Jurkat, Clone E6-1 (cell line): ENCODE measurements at places on chromosomes 3 and 15.

DNA sequence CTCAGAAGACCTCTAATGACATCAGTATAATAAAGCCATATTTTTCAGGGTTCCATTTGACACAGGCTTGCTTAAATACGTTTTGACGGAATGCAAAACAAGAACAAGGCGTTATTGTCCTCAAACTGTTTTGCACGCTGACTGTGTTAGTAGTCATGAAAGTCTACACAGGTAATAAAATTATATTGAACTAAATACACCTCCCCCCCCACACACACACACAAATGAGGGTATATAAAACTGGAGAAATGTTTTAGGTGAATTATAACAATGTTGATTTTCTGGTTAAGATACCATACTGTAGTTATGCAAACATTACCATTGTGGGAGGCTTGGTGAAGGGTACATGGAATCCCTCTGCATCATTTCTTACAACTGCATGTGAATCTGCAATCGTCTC, 257.1 kb upstream of the ARRDC4 start:
- DNase-seq: no peak

GRCh38 chr15:69760890-69761568, 308.4 kb downstream of the RPLP1 start:
- DNase-seq: peak; percentile 81

DNA sequence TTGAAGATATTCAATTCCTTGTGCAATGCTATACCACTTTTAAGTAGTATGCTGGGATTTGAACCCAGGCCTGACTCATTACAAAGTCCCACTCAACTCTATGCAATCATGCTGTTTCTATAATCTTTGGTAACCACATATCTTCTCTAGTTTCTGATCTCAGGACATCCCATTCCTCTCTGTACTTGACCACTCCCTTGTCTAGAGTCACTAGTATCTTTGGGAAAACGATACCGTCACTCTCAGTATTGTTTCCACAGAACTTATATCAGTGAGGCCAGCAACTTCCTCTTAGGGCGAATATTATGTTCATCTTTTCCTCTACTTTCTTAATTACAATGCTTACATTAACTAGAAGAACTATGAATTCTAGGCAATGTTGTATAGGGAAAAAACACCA, 137.3 kb upstream of the TSPAN3 start:
- no peak for DNase-seq

DNA sequence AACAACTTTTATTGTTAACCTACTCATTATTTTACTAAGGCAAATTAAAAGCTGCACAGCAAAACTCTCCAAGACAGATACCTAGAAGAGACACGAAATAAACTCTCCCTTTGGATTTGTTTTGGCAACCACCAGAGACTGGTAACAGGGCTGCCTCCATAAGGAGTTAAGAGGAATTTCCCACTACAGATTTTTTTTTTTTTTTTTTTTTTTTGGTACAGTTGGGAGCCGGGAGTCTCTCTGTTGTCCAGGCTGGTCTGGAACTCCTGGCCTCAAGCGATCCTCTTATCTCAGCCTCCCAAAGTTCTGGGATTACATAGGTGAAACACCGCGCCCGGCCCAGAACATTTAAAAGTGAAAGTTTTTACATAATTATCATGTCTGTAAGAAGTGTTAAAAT, 73.6 kb upstream of the VGLL4 start:
- DNase-seq: no peak

- no peak for DNase-seq
Observed at GRCh38 chr3:82386647-82387046, 625.2 kb upstream of the GBE1 start.

- no peak for DNase-seq
Observed at GRCh38 chr15:100772892-100773520, 106.6 kb upstream of the ALDH1A3 start.

DNA sequence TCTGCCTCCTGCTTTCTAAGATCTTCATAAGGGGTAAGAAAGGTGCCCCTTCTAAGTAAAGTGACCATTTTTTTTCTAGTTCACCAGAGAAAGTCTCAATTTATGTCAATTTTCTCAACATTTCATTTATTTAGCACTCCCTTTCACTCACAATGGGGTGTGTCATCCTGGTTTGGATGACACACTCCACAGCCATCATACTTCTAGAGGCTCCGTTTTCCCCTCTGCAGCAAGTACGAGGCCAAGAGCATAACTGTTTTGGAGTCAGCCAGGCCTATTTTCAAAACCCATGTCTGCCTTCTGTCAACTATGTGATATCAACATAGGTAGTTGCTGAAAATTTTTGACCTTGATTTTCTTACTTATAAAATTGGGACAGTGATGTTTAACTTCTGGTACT, 703.2 kb downstream of the NLGN1 start:
- no peak for DNase-seq

- no peak for DNase-seq
Observed at GRCh38 chr3:83625261-83625660, 1333.5 kb upstream of the CADM2 start.

DNA sequence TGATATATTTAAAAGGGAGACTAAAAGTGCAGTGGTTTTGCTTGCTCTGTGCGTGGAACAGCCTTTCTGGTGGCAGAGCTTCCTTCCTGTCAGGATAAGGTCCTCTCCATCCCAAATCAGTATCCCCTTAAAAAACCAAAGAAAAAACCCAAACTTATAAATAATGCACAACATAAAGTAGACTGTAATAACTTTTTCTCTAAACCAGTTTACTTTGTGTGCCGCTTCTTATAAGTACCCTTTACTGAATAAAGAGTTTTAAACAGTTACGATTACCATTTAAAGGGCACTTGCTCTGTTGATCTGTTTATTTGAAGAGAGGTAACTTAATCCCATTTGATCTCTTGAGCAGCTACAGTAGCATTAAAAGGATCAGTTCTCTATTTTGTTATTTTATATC, 2.5 kb downstream of the PIK3CA start:
- DNase-seq: no peak

DNA sequence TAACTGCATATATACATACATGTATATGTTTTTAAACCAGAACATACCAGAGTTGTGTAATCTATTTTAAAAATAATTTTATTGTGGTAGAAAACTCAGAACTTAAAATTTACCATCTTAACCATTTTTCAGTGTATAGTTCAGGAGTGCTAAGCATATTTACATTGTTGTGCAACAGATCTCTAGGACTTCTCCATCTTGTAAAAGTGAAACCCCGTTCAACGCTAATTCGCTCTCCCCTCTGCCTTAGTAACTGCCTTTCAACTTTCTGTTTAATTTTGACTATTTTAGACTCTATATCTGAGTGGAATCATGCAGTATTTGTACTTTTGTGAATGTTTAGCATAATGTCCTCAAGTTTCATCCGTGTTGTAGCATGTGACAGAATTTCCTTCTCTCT, 51.8 kb upstream of the SSR3 start:
- no peak for DNase-seq

- DNase-seq: no peak
Observed at GRCh38 chr3:151351219-151351618, 21.9 kb upstream of the P2RY13 start.

GRCh38 chr3:67620869-67621268, 33.5 kb downstream of the SUCLG2 start:
- no peak for DNase-seq

DNA sequence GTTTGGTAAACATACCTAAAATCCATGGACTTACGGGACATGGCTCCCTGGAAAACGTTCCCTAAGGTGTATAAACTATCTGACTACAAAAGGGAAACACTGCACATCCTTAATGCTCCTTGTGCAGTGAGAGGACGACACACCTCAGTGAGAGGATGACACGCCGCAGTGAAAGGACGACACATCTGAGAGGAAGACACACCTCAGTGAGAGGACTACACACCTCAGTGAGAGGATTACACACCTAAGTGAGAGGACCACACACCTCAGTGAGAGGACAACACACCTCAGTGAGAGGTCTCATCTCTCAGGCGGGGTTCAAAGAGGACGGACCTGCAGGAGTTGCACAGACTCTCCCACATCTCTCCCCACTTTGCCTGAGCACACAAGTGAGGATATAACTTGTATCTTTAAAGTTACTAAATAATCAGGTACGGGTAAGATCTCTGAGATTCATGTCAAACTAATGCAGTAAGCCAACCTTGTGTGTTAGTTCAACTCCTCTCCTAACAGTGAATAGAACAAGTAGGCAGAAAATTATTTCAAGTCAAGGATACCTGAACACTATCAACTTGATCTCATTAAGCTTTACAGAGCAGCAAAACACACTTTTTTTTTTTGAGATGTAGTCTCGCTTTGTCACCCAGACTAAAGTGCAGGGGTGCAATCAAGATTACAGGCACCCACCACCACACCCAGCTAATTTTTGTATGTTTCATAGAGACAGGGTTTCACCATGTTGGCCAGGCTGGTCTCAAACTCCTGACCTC, 32.1 kb downstream of the HERC2 start:
- no peak for DNase-seq

DNA sequence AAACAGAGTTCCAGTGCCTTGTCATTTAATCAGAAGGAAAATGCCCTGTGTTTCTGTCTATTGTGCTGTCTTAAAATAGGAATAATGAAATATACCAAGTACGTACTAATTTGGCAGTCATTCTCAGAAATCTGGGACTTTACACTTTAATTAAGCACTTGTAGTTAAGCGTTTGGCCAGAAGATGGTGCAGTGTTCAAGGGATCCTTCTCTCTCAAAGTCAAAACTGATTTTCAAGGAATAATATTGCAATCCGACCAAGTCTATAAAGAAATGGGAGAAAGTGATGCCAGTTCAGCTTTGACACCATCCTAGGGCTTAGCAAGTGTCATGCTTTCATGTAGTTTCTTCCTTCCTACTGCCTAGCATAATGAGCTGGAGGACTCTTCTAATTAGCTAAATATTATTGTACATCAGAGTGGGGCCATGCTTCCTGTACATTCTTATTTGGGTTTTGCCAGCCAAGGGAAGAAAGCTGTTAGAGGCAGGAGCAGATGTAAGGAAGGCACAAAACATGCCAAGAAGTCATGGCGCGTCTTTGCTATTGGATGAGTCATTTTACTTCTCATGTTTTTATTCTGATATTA, 64.8 kb downstream of the SAMMSON start:
- DNase-seq: peak; percentile 22

DNA sequence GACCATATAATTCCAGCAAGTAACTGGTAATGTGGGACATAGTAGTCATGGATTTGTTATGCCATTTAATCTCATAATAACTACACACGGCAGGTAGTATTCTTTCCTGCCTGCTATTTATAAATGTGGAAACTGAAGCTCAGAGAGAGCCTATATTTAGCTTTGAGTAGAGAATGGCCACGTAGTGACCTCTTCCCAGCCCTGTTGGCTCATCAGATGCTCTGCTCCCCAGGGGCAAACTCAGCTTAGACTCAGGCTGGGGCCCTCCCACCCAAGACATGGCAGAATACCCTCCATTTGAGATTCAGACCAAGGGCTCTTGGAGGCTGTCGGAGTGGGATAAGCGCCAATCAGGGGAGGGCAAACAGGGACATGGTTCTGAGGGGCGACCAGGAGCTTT, 17.3 kb upstream of the HDAC11 start:
- DNase-seq: no peak

DNA sequence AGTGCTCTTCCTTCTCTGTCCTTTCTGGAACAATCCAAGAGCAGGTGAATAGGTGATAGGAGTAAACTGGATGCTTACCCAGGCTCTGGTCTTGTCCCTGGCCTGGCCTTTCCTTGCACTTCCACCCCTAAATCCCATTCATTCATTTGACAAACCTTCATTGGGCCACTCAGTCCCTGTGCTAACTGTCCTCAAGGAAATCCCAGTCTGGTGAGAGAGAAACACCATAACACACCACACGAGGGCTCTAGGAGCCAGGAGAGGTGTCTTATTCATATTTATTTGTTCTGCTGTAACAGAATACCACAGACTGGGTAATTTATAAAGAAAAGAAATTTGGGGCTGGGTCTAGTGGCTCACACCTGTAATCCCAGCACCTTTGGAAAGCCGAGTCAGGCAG, 22.8 kb downstream of the EFCC1 start:
- no peak for DNase-seq

DNA sequence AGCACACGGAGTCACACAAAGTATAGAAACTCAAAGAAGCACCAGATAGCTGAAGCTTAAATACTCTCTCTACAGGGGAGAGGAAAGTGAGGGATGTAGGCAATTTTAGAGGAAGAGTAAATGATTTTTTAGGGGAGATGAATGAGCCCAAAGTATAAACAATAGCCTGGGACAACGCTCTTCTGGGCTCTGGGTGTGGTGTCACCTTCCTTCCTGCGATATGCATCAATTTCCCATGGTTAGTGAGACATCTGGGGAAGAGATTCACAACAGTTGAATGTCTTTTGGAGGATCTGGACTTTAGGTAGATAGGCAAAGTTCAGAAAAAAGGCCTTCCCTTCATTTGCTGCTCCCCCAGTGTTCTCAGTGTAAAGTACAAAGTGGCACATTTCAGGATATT, 125.2 kb downstream of the EFHB start:
- no peak for DNase-seq

GRCh38 chr15:80208758-80209734, 43.0 kb downstream of the CTXND1 start:
- DNase-seq: no peak

DNA sequence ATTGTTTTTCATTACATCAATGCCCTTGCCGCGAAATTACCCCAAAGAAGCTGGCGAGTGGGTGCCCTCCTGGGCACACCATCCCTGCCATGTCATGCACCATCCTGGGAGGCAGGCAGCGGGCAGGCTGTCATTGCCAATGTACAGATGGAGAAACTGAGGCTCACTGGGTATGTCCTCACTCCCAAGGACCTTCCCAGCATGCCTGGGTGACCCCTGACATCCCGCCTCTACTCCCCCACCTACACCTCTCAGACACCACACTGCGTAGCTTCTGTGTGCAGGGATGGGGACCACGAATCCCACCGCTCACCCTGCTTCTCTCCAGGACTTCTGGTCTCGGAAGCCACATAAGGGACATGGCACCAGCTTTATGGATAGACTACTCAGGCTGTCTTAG, 41.0 kb upstream of the SLC41A3 start:
- DNase-seq: no peak

DNA sequence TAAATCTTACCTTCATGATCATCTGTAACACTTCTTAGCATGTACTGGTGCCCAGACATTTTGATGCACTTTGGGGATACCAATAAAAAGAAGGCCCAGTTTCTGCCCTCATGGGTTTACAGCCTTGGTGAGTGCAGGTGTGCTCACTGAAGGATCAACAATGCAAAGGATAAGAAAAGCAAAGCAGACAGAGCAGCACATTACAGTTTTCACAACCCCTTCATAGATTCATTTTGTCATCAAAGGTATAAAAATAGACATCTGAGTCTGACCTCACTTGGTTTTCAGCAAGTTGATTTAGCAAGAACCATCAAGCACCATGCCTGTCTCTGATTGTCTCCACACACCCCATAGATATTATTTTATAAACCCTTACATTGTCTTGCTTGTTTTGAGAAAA, 77.6 kb downstream of the BFSP2 start:
- DNase-seq: no peak

- DNase-seq: no peak
Observed at GRCh38 chr15:40436116-40436891, 4.4 kb upstream of the BAHD1 start.

DNA sequence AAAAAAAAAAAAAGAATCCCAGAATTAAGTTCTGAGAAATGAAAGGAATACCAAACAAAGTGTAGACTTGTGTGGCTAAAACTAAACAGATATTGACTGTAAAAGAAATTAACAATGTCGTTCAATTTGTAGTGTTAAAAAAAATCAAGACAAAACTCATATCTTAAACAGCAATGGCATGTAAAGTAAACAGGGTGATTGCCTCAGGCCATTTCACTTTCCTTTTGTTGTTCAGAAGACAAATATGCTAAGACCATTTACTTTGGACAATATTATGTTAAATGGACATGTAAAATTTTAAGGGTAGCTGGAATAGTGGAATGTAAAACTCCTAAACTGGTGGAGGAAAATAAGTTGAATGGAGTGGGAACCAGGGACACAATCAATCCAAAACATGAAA, 139.1 kb downstream of the RTP4 start:
- DNase-seq: no peak

GRCh38 chr15:40951764-40952163, 1.5 kb upstream of the CHAC1 start:
- no peak for DNase-seq
